ENCODE measurements at places on chromosomes 5 and 9.

- no peak for DNase-seq
Measured at GRCh38 chr5:113776832-113777525, 263.5 kb downstream of the YTHDC2 start.

- no peak for DNase-seq
Measured at GRCh38 chr9:72137697-72138365, 11.4 kb upstream of the GDA start.

DNA sequence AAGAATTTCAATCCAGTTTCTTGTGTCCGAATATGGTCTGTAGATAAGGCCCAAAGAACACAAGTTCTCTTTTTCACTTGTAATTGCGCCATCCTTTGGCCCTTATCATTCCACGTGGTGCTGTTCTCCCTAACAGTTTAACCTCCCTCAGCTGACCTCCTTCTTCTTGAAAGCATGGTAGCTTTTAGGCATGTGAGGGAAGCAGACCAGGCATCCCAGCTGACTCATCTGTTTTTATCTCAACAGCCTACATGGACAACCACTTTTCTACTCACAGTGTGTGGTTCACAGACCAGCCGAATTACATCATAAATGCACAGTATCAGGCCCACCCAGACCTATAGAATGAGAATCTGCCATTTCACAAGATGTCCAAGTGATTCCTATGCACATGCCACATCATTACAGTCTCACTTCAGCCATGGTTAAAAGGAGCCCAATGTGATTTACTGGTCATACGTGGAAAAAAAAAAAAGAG, 26.9 kb upstream of the PLIN2 start:
- no peak for DNase-seq

- no peak for DNase-seq
Measured at GRCh38 chr5:143474616-143475015, 71.1 kb upstream of the NR3C1 start.

DNA sequence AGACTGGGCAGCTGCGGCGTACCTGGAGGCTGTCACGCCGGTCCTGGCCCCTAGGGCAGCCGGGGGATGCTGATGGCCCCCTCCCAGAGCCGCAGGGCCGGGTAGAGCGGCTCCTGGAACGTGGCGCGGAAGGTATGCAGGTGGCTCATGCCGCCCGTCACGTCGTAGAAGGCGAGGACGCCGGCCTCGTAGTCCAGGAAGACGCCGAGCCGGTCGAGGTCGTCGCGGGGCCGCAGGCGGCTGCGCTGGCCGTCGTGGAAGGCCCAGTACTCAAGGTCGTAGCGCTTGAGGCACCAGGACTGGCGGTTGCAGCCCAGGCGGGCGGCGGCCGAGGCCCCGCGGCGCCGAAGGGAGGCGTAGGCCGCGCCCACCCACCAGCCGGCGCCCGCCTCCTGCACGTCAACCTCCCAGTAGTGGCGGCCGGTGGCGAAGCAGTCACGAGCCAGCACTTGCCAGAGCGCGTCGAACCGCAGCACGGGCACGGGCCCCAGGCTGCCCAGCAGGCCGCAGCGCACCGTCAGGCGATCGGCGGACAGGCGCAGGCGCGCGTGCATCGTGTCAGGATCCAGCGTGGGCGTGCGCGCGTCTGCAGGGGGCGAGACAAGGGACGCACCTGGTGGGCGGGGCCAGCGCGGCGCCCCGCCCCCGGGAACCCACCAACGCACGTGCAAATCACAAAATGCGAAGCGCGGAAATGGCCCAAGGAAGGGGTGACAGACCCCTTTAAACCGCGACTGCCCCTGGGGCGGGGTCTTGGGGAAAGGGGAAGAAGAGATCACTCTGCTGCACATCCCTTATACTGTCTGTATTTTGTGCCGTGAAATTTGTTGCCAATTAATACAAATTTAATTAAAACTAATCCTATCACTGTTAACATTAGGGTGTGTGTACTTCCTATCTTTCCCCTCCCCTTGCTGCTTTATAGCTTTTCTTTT, 31.2 kb downstream of the NANS start:
- peak; percentile 28 for DNase-seq

DNA sequence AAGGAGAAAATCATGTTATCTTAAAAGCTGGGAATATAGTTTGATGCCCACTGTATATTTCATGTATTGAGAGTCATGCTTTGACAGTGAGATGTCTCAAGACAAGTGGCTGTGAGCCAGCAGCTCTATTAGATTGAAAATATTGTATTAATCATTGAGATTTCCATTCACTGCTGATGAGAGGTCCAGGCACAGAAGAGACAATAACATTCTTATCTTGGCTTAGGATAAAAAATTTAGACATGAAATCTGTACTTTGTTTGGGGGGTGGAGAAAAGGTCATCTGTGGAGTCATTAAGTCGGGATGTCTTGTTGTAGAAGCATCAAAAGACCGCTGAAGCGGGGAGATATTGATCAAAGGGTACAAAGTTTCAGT, 97.9 kb upstream of the EQTN start:
- DNase-seq = no peak

DNA sequence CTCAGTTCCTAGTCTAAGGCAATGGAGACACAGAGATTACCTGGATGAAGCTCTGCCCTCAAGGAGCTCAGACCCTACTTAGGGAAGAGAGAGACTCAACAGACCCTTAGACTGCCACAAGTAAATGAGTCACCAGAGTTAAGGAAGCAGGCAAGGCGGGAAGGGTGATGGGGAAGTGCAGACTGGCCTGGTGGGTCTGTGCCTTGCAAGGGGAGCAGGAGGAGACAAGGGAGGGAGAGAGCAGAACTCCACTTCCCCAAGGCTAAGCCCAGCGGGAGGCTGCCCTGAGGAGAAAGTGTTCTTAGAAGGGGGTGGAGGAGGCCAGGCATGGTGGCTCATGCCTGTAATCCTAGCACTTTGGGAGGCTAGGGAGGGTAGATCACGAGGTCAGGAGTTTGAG, 83.7 kb downstream of the HRH2 start:
- DNase-seq = no peak

DNA sequence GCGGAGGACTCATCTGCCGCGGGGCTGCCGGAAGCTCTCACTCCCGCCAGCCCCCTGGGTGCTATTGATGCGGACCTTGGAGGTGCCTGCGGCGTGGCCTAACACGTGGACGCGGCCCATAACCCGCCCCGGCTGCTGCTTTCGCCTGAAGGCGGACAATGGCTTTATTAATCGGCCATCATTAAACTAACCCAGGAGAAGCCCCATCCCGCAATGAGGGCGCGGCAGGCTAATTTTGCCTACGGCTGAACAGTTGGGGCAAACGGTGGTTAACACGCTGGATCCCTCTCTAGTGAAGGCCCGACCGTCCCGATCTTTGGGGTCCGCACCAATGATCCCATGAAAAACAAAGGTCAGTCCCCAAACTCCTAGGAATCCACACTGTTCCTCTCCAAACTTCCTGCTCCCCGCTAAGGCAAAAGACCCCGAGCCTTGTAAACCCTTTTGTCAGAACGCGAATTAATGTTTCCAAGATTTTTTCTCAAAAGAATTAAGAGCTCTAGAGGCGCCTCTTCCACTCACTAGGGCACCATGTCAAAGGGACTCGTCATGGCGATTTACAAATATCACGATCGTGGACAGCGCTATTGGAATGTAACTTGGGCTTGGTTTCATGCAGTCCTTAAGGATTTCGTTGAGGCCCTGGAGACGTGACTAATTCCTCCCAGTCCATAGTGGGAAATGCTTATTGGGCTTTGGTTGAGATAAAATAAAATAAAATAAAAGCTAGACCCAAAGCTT, 193.1 kb downstream of the MEF2C start:
- no peak for DNase-seq

DNA sequence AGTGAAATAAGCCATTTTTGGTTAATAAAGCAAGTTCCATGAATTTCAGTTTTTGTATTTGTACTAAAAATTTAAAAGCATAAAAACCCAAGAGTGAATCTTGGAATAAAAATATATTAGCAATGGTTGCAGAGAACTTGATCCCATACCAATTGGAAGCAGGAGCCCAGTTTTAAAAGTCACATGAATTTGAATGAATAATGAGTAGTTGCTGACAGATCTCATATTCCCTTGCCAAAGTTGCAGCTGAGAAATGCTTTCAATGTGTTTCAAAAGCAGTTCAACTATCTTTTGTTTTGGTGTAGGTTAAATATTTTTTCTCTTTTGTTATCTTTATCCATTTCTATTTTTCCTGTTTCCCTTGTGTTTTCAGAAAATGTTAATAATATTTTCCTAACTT, 818.6 kb downstream of the CDH18 start:
- DNase-seq = no peak

DNA sequence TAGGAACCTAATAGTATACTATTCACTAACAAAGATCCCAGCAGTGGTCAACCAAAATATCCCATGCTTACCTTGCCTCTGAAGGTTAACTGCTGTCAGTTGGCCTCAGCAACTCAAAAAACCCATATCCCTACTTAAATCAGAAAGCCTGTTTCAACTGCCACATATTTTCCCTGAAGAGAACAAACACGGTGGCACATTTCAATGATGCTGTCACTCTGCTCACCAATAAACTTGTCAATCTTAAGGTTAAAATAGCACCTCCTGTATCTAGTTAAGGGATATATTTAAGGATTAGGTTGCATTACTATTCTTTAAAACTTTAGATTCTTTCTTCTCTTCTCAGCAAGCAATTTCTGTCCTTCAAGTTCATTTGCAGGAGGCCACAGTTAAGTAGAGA, 986.9 kb downstream of the CDH18 start:
- no peak for DNase-seq

DNA sequence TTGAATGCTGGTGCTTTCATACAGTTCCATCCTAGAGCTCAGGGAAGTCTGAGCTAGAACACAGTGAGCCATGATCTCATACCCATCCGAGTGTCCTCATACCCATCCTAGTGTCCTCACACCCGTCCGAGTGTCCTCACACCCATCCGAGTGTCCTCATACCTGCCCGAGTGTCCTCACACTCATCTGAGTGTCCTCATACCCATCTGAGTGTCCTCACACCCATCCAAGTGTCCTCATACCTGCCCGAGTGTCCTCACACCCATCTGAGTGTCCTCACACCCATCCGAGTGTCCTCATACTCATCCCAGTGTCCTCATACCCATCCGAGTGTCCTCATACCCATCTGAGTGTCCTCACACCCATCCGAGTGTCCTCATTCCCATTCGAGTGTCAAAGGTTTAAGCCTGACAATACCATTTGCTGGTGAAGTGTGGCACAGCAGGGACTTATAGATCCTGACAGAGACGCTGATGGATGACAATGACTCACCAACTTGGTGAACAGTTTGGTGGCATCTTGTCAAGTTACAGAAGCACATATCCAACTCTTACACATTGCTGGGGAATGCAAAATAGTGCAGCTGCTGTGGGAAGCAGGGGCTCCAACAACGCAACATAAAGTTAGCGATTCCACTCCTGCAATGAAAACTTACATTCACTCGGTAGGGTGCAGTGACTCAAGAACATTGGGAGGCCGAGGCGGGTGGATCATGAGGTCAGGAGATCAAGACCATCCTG, 77.0 kb upstream of the COL5A1 start:
- DNase-seq = no peak

- no peak for DNase-seq
Measured at GRCh38 chr5:25451294-25451693, 806.5 kb upstream of the CDH10 start.

- no peak for DNase-seq
Measured at GRCh38 chr5:99058466-99058865, 129.7 kb upstream of the CHD1 start.

GRCh38 chr5:127486471-127486870, 31.0 kb upstream of the PRRC1 start:
- DNase-seq = no peak

GRCh38 chr5:42991404-42992087, 48.6 kb downstream of the ANXA2R start:
- no peak for DNase-seq

DNA sequence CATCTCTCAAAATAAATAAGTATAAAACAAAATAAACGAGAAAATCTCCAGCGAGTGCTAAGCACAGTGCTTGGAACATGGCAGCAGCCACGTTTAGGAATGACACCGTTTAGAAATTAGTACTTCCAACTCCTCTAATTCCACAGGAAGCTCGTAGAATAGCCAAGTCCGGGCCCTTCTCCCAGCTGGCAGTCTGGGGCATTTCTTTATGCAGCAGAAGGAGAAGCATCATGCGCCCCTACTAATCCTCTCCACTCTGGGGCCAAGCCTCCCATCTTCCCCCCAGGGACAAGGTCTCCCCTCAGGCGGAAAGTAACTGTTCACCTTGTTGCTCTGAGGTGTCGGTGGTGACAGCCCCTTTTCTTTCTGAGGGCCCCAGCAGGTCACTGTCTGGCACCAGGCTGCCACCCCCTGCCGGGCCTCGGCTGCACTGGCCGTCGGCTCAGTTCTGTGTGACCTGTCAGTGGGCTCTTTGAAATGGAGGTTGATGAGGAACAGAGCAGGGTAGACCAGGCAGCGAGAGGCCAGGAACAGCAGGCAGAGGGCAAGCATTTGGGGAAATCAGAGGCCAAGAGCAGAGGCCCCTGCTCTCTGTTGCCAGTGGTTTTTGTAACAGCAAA, 113.5 kb upstream of the WWC1 start:
- DNase-seq = no peak

- DNase-seq = no peak
Measured at GRCh38 chr9:71729816-71730526, 38.3 kb downstream of the CEMIP2 start.

- no peak for DNase-seq
Measured at GRCh38 chr5:170113522-170113900, 7.8 kb downstream of the FOXI1 start.

- peak; percentile 18 for DNase-seq
Measured at GRCh38 chr9:1009101-1009707, 32.7 kb downstream of the DMRT3 start.

GRCh38 chr5:133818031-133818431, 150.4 kb downstream of the C5orf15 start:
- no peak for DNase-seq

DNA sequence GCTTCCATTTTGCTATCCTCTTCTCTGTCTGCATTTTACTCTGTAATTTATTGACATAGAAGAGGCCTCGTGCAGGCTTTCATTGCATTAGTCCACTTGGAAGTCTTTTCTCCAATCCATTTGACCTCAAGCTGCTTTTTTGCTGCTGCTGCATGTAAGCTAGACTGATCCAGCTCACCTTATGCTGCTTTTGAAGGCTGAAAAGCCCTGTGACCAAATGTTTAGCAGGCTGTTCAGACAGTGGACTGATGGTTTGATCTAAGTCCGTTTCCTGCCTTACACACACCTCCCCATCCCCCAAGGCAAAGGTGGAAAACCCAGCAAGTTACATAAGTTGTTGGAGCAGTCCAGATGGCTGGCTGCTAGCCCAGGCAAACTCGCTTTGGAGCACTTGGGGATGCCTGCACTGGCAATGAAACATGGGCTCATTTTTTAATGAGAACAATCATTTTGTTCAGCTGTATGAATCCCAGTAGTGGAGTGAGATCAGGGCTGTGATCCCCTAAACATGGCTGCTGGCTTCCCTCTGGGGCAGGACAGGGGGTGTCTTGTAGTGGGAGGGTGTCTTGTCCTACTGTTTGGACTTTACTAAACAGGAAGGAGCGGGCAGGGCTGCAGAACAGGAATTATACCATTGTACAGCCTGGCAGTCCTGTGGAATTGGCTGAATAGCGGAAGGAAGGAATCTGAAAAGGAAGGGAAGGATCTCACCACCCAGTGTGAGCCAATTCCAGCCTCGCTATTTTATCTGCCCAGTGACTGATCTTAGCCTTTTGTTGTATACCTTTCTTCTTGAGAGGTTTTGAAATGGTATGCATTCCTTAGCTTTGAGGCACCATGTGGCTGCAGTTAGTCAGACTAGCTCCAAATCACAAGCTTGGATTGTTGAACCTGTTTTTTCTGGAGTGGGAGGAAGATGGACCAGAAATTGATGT, 212.0 kb downstream of the ARHGAP26 start:
- no peak for DNase-seq
